ENCODE measurements at places on chromosomes 5 and 9.

GRCh38 chr9:87713278-87713987 lies 12.5 kb upstream of the CTSL start:
- peak; percentile 76 for DNase-seq

GRCh38 chr9:35618854-35619799 lies 914 bp upstream of the CD72 start:
- DNase-seq: no peak

GRCh38 chr5:133367071-133367786 lies 245.1 kb downstream of the FSTL4 start:
- no peak for DNase-seq

- no peak for DNase-seq
Measured at GRCh38 chr9:76662476-76663281, 101.6 kb upstream of the PCA3 start.

DNA sequence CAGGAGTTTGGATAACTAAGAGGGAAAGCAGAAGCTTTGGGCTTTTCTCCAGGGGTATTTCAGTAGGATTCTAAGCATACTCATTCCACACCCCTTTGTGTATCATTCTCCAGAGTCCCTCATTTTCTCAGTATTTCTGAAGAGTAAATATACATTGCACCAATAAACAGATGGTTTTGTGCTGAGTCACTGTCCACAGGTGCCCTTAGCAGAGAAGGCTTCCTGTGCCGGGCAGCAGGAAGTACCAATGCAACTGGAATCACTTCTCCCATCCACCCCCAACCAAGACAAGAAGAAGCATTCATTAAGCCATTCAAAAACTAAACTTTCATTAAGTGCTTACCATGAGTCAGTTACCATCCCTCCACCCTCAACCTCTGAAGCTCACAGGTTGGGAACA lies 3.6 kb upstream of the CCNJL start:
- peak; percentile 68 for DNase-seq

- no peak for DNase-seq
Measured at GRCh38 chr9:124030969-124031451, 19.4 kb downstream of the LHX2 start.

DNA sequence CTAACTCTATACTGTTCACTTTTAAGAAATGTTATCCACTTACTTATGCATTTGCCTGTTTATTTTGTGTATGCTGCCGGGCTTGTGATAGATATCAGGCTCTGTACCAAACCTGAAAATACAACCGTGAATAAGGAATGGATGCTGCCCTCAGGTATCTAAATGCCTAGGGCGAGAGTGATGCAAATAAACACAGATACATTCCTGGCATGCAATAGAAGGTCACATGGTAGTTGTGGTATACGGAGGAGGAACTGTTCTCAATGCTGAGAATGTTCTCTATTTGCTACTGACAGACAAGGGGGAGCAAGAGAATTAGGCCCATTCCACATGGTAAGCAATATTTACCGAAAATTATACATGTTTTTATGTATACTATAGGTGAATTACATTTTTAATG lies 227.8 kb downstream of the ICE1 start:
- DNase-seq: no peak

GRCh38 chr9:33165263-33166151 lies 1.6 kb downstream of the B4GALT1 start:
- DNase-seq: no peak

- DNase-seq: no peak
Measured at GRCh38 chr5:111511174-111511830, 1.0 kb downstream of the STARD4 start.

- no peak for DNase-seq
Measured at GRCh38 chr5:96083361-96083881, 121.8 kb upstream of the ELL2 start.

DNA sequence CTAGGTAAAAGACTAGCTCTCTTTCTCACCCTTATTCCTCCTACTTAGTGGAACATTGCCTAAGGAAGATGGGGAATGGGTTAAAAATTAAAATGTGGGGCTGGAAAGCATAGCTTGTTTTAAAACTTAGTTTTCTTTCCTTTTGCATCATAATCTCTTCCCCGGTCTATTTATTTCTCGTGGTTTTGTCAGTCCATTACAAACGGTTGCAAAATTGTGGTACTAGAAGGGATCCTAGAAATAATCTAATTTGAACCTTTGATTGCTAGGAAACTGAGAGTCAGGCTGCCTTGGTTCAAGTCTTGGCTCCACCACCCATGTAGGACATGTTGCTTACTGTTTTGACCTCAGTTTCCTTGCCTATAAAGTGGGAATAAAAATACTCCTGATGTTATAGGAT lies 1.3 kb downstream of the IL31RA start:
- no peak for DNase-seq

GRCh38 chr9:106981396-106982287 lies 118.7 kb downstream of the ZNF462 start:
- no peak for DNase-seq

DNA sequence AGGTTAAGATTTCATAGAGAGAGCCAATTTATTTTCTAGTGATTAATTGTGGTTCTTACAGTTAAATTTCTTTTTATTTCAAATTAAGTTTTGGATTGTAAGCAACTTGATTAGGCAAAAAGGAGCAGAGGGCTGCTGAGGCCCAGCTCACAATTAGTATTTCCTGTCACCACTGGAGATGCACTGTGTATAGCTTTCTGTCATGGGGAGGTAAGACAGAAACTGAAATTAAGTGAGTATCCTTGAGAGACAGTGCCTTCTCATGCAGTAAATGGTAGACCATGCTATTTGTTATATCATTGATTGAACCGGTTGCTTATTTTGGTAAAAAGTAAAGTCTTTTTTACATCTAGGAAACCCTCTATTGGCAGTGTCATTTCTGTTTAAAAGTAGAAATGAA lies 190.7 kb downstream of the CCDC171 start:
- DNase-seq: no peak

DNA sequence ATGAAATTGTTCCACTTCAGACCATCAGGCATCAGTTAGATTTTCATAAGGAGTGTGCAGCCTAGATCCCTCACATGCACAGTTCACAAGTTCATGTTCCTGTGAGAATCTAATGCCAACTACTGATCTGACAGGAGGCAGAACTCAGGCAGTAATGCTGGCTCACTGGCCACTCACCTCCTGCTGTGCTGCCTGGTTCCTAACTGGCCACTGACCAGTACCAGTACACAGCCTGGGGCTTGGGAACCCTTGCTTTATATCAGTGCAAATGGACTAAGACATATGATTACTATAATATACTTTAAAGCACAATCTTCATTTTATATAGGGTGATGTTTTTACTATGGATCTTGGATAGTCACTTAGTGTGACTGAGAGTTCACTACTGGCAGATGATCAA lies 259.2 kb downstream of the SLCO4C1 start:
- DNase-seq: no peak

DNA sequence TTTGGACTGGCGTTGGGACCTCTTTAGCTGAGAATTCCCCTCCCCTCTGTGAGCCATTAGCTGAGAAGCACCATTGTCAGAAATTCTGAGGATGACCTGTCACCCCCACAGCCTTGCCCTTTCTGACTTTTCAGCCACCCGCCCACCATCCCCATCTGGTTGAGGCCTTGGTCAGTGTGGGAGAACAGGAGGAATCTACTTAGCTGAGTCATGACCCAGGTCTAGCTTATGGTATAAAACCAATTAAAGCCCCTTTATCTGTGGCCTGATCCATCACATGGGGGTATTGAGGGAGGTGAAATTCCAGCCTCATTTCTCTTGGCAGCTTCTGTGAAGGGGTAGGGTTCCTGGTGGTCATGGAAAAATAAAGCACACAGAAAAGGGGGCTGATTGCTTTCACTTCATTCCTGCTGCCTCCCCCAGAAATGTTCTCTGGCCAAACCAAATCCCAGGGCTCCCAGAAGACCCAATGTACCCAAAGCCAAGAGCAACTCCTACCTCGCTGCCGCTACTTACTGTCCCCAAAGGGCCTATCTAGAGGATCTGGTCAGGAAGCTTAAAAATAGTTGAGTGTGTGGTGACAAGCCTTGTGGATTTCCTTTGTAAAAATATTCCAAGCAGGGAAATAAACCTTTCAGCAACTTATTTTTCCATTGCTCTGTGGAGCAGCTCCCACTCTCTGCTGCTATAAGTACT lies 174.8 kb upstream of the TNC start:
- DNase-seq: no peak

- no peak for DNase-seq
Measured at GRCh38 chr5:154214371-154215106, 24.0 kb downstream of the GALNT10 start.

- DNase-seq: no peak
Measured at GRCh38 chr5:65718576-65719310, 3.2 kb downstream of the SGTB start.

GRCh38 chr9:108186642-108187395 lies 669.0 kb downstream of the ACTL7B start:
- DNase-seq: no peak

GRCh38 chr9:27719711-27720110 lies 146.4 kb upstream of the C9orf72 start:
- DNase-seq: no peak

DNA sequence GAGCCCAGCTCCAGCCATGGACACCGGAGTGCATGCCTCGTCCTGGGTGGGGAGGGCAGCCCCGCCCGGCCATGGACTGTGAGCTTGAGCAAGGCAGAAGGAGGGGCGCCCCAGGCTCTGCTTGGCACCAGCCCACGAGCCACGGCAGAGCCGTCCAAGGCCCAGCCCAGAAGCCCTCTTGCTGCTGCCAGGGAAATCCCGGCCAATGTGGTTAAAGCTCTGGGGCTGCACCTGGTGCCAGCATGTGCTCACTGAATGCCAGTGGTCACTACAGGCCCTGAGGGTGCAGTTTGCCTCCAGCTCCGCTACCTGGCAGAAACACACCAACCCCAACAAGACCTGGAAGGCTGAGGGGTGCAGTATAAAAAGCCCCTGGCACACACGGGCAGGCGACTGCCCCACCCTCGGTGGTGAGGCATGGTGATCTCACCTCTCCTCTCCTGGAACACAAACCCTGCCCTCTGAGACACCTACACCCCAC lies 11.8 kb downstream of the BRD3 start:
- DNase-seq: no peak

GRCh38 chr9:35700031-35700430 lies 10.3 kb upstream of the TPM2 start:
- DNase-seq: no peak

- DNase-seq: no peak
Measured at GRCh38 chr9:11871852-11872251, 821.3 kb upstream of the TYRP1 start.

GRCh38 chr5:172428224-172429166 lies 25.8 kb downstream of the SH3PXD2B start:
- no peak for DNase-seq

- no peak for DNase-seq
Measured at GRCh38 chr9:111456529-111456928, 27.7 kb downstream of the ECPAS start.

GRCh38 chr5:66814146-66814991 lies 218.2 kb downstream of the MAST4 start:
- DNase-seq: peak; percentile 28

- DNase-seq: no peak
Measured at GRCh38 chr9:15352306-15352705, 45.3 kb upstream of the TTC39B start.

- no peak for DNase-seq
Measured at GRCh38 chr9:128503870-128504269, 649 bp upstream of the GLE1 start.

DNA sequence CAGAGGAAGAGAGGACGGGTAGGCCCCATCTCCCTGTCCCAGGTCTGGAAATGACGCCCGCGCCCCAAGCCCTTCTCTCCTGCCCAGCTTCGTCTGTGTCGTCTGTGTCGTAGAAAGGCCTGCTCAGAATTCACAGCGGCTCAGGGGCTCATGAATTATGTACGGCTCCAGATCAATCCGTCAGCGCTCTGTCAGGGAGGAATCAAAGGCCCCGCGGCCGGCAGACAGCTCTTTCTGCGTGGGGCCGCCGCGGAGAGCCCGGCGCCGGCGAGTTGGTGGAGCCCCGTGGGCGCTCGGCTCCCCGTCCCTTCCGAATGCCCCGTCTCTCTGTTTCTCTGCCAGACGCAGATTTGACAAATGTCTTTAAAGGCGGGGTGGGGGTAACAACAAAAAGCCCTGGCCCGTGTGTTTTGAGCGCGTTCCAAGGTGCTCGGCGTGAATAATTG lies 83.8 kb upstream of the RAPGEF1 start:
- DNase-seq: no peak

DNA sequence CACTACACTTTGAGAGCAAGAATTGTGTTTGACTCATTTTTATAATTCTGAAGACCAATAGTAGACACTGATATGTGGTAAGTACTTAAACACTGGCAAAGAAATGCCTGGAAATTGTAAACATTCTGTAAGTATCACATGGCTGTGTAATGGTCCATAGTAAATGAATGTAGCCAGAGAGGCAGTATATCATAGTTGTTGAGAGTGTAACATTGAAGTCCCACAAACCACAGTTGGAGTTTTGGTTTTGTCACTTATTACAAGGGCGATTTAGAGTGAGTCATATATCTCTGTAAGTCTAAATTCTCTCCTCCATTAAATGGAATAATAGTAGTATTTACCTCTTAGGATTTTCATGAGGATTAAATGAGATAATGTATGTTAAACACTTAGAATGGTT lies 181.1 kb upstream of the MEF2C start:
- no peak for DNase-seq

DNA sequence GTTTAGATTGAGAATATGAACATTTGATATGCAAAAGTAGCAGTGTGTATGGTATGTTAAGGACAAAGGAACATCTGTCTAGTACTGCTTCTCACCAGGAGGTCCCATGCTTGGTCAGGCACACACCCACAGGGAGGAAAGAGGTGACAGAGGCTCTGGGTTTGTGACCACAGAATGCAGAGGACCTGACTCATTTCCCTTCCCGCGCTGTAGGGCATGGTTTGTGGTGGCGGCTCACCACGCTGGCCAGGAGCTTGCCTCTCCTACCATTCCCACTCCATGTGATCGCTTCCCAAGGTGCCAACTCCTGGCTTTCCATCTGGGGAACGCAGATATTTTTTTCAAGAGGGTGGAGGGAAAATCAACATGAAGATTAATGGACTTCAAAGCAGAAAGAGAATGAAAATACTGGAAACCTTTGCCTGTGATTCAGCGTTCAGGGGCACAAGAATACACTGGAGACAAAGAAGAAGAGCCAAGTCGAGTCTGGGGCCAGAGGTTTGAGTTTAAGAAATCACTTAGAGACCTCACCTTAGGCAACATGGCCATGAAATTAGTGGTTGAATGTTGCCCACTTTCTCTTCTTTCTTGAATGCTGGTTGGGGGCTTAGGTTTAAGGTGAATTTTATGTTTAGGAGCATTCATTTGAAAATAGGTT lies 477.8 kb downstream of the CCDC171 start:
- DNase-seq: peak; percentile 84

DNA sequence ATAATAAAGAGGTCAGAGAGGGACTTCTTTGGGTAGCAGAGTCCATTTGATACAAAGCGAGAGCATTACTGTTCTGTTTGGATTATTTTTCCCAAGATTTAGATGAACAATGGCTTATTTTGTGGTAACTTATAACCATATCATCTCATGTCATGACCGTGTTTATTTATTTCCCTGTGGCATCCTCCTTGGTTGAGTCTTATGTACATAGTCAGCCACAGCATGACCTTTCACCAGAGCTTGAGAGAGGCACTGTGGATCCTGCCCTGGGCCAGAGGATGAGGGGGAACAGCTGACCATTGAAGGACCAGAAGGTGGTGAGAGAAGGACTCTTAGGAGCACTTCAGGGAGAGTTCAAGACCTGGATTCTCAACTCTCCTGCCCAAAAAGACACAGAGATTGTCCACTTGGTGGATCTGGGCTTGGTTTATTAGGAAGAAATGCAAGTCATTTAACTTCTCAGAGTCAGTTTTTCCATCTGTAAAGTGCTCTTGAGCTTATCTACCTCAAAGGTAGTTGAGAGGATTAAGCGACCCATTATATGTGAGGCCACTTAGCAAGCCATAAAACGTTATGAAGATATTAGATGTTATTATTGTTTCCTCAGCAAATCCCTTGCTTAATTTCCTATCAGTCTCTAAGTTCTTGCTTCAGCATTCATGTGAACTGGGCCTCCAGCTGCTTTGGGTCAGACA lies 51.4 kb downstream of the PPIC start:
- DNase-seq: no peak

Data from HCT116 (cell line).